ENCODE measurements at places on chromosomes 5 and 9.

GRCh38 chr5:127440831-127441230 is 76.6 kb upstream of the PRRC1 start:
- DNase-seq, result no peak

DNA sequence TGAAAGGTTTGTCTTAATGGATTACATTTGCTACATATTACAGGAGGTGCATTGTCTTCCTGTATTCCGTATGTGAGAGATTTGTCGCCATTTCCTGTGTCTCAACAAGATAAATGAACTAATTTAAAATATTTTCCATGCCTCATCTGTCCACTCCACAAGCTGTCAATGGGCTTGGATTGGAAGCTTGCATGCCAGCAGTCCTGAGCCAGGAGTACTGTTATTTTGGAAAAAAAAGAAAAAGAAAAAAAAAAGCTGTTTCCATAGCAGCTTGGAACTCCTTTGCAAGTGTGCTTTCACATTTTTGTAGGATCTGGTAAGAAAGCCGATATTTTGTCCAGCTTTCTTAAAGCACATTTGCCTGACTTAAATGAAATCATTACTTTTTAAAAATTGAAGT is 330.8 kb downstream of the KDM4C start:
- DNase-seq, result no peak

DNA sequence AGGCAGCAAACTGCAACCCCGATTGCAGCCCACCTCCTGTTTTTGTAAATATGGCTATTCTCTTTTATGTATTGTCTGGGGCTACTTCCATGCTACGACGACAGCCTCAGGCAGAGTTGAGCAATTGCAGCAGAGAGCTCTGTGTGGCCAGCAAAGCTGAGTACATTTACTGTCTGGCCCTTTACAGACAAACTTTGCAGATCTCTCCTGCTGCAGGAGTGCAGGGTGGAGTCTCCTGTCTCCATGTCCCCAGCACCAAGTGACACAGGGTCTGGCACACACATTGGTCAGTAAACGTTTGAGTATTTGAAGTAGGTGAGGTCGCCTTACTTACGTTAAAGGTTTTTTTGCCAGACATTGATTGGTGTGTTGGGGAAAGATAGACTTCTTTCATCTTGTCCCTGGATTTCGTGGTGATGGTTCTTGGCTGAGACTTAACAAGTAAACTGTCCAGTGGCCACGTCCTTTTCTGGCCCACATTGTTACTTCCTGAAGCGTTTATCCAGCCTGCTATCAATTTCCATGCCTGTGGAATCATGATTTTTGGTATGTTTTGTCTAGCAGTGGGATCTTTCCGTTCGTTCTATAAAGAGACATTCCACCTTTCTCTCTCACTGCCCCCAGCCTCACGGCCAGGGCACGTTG is 27.2 kb downstream of the PRRC2B start:
- DNase-seq, result peak; percentile 36

DNA sequence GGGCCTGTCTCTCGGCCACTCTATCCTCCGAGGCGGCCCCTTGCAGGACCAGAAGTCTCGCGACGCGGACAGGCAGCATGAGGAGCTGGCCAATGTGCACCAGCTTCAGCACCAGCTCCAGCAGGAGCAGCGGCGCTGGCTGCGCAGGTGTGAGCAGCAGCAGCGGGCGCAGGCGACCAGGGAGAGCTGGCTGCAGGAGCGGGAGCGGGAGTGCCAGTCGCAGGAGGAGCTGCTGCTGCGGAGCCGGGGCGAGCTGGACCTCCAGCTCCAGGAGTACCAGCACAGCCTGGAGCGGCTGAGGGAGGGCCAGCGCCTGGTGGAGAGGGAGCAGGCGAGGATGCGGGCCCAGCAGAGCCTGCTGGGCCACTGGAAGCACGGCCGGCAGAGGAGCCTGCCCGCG is 283.5 kb downstream of the ARHGEF28 start:
- DNase-seq, result no peak

DNA sequence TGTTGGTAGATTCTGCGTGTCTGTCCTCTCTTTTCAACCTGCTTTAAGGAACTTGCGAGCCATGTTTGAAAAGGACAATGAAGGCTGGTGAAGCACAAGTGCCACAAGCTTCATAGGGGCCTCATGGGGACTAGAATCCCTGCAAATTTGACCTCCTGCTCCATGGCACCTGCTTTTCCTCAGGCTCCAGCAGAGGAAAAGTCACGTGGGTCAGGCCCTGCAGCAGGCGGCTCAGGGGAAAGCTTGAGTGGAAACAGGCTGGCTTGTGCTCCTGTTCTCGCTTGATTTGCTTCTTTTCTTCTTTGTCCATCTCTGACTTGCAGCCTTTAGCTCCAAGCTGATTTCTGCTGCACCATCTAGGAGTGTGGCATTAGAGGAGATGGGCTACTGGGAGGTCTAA is 187.6 kb upstream of the MAST4 start:
- no peak for DNase-seq

- no peak for DNase-seq
Observed at GRCh38 chr5:38806775-38807258, 39.0 kb upstream of the OSMR start.

- DNase-seq, result no peak
Observed at GRCh38 chr5:175765858-175766257, 105.5 kb upstream of the CPLX2 start.

GRCh38 chr5:143222287-143223231 is 180.9 kb downstream of the NR3C1 start:
- peak; percentile 60 for DNase-seq

GRCh38 chr5:84783003-84783402 is 398.3 kb upstream of the EDIL3 start:
- no peak for DNase-seq

GRCh38 chr9:36207546-36208012 is 16.9 kb downstream of the CLTA start:
- no peak for DNase-seq

GRCh38 chr9:70003901-70004714 is 39.5 kb upstream of the MAMDC2 start:
- no peak for DNase-seq
